ENCODE measurements at places on chromosomes 2 and 18. TPM values are rescaled to one million over a fixed set of nuclear protein-coding genes. Genes with fewer than 3 reads are reported as not detected.

Gene SNORC
- 23.1 TPM for total RNA-seq

Gene LINC00305
- total RNA-seq = not detected

Gene SERPINB10
- not detected for total RNA-seq

Gene CPO
- 0.66 TPM for total RNA-seq

Gene ASXL3
- 0.96 TPM for total RNA-seq

Gene ASB18
- total RNA-seq = not detected

Gene MC2R
- total RNA-seq = not detected

Gene NYAP2
- not detected for total RNA-seq

Measured in breast epithelium (tissue), 4 donors.